ENCODE measurements at places on chromosomes 12 and 14.

GRCh38 chr14:74333909-74334308 is 14.4 kb upstream of the VRTN start:
- no peak for DNase-seq

DNA sequence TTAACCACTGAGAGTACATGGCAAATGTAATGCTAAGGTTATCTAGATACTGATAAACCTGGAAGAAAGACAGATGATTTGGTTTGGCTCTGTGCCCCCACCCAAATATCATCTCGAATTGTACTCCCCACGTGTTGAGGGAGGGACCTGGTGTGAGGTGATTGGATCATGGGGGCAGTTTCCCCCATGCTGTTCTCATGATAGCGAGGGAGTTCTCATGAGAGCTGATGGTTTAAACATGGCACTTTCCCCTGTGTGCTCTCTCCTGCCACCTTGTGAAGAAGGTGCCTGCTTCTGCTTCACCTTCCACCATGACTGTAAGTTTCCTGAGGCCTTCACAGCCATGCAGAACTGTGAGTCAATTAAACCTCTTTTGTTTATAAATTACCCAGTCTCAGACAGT is 14.2 kb downstream of the NOXRED1 start:
- no peak for DNase-seq

DNA sequence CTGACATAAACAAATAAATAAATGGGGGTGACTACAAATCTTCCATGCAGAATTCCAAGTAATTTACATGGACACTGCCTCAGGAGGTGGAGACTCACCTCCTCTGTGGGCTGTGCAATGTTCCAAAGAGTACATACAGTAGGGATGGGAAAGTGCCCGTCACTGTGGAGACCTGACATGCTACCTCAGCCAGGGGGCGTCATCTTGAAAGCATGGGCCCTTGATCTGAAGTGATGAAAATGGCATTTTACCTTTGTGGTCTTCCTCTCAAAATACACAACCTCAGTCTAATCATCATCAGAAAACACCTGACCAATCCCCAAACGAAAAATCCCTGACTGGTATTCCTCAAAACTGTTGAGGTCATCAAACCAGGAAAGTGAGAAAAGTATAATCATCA is 48.4 kb downstream of the ANAPC7 start:
- DNase-seq: peak; percentile 35

DNA sequence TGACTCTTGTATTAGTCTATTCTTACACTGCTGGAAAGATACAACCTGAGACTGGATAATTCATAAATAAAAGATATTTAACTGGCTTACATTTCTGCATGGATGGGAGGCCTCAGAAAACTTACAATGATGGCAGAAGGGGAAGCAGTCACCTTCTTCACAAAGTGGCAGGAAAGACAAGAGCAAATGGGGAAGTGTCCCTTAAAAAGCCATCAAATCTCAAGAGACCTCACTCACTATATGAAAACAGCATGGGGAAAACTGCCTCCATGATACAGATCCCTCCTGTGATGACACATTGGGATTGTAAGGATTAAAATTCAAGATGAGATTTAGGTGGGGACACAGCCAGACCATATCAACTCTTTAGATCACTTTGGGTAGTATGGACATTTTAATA is 83.7 kb downstream of the TMTC3 start:
- DNase-seq: no peak

DNA sequence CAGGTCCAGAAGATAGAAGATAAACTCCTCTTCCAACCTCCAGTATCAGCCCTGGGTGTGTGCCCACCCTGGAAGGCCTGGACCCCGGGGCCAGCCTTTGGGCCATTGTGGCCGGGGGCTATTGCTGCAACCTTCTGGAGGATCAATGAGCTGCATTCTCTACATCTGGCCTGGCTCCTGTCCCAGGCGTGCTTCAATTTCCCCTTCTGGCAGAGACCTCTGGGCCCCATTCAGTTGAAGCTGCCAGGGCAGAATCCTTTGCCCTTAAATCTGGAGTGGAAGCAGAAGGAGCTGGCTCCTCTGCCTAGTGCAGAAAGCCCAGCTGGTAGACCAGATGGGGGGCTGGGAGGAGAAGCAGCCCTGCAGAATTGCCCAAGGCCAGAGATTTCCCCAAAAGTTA is 10.0 kb downstream of the NYNRIN start:
- DNase-seq: no peak

GRCh38 chr12:10065241-10065640 is 33.5 kb downstream of the CLEC1A start:
- no peak for DNase-seq

GRCh38 chr12:4738541-4738940 is 18.3 kb downstream of the GALNT8 start:
- DNase-seq: no peak

DNA sequence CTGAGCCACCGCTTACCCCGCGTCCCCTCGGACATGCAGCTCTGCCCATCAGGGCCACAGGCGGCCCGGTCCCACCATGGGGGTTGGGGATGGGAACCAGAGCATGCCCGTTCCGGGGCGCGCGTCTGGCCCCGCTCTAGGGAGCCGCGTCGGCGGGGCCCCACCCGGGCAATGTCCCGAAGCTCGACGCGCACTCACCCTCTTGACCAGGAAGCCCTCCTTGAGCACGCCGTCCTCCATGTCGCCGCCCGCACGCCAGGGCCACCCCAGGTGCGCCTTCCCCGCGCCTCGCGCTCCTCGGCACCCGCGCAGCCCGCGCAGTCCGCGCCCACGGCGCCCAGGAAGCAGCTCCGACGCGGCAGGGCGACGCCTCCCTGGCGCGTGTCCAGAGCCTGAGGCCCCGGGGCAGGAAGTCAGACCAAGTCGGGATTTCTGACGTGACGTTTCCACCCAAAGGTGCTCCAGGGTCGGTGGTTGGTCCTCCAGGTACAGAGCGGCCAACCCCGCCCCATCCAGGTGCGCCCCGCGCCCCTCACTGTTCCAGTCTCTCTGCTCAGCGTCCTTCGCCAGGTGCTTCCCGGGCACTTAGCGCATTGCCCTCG is at the start of gene PLEK2:
PLEK2 (minus strand) TSS at position 346 of the 602 bp plus-strand sequence; CDS start at position 240, 106 bp downstream.
- DNase-seq: peak; percentile 79

GRCh38 chr14:68225321-68225720 is 405.7 kb downstream of the RAD51B start:
- no peak for DNase-seq

DNA sequence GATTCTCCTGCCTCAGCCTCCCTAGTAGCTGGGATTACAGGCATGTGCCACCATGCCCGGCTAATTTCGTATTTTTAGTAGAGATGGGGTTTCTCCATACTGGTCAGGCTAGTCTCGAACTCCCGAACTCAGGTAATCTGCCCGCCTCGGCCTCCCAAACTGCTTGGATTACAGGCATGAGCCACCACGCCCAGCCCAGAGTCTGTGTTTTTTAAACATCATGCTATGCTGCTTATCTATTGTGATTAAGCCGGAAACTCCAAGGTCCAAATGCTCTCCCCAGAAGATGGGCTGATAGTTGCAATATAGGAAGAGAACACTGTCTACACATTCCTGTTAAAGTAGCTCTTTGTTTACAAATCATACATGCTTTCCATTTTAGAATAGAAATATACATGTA is 30.5 kb upstream of the MAX start:
- DNase-seq: no peak

- DNase-seq: no peak
These were observed 194.6 kb downstream of the ATXN7L3B start for GRCh38 chr12:74732164-74732784.

GRCh38 chr12:42180990-42181596 is 36.4 kb upstream of the GXYLT1 start:
- DNase-seq: peak; percentile 33

DNA sequence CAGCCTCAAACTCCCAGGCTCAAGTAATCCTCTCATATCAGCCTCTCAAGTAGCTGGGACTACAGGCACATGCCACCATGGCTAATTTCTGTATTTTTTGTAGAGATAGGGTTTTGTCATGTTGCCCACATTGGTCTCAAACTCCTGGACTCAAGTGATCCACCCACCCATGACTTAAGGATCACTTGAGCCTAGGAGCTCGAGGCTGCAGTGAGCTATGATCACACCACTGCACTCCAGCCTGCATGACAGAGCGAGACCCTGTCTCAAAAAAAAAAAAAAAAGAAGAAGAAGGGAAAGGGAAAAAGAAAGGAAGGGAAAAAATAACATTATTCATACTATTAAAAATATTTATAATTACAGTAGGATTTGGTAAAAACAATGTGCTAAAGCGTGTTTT is 19.2 kb downstream of the EPS8 start:
- DNase-seq: no peak

DNA sequence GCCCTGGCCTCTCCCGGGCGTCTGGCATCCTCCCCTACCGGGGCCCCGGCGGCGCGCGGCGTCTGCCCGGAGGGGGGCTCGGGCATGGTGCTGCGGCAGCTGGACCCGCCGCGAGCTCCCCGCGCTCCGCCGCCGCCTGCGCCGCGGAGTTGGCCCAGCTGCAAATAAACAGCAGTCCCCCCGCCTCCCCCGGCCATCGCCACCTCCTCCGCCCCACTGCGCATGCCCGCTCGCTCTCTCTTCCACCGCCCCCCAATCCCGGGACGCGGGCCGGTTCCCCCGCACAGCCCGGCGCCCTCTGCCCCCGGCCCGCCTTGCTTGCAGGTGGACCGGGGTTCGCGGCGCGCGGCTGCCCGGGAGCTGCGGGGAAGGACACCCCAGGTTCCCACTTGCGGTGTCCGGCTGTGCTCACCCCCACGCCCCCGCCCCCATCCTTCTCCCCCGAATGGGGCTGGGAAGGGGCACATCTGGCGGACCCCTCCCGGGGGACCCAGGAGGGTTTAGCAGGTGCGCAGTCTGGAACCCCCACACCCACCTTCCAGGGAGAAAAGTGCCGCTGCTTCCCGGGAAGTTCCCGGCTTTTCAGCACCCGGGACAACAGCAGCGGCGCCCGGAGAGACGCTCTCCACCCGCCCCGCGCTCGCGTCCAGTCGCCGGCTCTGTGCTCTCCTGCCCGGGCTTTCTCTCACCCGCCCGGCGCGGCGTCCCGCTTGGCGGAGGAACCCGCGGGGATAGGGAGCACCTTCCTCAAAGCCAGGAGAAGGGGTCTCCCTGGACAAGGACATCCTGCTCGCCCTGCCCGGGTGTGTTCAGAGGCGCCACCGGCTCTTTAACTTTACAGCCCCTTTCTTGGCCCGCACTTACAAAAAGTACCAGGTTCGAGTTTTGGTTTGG is at the start of gene TMTC1:
TMTC1 (minus strand) TSS at position 170 of the 894 bp plus-strand sequence. CDS start 191 bp downstream, outside the sequence.
- peak; percentile 49 for DNase-seq

- no peak for DNase-seq
These were observed 119.7 kb upstream of the LRIG3 start for GRCh38 chr12:59040043-59040442.

- DNase-seq: no peak
These were observed 74.3 kb downstream of the IGF1 start for GRCh38 chr12:102406033-102406584.

DNA sequence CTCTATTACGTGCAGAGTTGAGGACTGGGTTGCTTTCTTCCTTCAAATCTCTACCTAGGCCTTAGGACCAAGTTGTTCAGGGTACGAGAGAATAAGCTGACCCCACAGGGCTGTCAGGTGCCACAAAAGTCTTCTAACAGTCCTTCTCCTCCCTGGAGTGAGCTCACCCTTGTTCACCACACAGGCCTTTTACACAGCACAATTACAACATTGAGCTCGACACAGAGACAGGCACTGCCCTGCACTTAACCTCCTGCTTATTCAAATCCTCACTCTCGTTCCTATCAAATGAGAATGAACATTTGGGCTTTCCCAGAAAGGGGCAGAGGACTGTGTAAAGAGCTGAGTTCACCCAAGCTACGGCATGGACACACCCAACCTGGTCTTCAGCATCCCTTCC is 2.4 kb downstream of the GALNT6 start:
- DNase-seq: no peak

DNA sequence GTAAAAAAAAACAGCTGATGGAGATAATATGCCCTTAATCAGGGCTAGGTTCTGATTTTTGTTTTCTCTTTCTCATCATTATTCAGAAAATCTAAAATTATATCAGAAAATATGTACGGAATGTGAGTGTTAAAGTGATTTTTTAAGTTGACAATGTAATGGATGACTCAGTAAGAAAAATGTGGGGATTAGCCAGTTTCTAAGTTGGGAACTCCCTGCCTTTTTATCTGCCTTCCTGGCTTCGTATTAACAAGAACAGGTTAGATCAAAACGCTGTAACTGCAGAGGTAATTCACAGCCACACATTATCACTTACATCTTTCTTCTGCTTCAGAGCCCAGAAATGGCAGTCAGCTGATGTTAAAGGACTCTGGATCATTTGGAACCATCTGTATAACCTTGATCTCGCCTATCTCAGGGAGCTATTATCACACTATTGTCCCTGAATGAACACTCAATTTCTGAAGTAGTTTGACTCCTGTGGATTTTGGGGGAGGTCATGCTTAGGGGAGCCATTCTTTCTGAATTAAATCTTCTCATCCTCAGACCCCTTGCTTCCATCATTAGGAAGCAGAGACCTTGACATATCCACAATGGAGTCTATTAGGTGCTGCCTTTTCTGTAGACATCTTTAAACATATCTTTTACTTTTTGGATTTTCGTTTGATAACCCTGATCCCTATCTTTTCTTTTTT is 135.7 kb upstream of the SLC16A7 start:
- DNase-seq: no peak

GRCh38 chr14:91925001-91925726 is 22.3 kb downstream of the FBLN5 start:
- no peak for DNase-seq

GRCh38 chr12:30329281-30329680 is 366.4 kb downstream of the IPO8 start:
- no peak for DNase-seq

GRCh38 chr12:127770118-127770517 is 496.9 kb upstream of the TMEM132C start:
- DNase-seq: peak; percentile 33
